ENCODE measurements at places on chromosomes 4 and X.

- no peak for DNase-seq
These were observed 3.6 kb downstream of the SASH3 start for GRCh38 chrX:129783291-129783713.

- DNase-seq, result no peak
These were observed 6.0 kb downstream of the AP1S2 start for GRCh38 chrX:15848576-15848975.

DNA sequence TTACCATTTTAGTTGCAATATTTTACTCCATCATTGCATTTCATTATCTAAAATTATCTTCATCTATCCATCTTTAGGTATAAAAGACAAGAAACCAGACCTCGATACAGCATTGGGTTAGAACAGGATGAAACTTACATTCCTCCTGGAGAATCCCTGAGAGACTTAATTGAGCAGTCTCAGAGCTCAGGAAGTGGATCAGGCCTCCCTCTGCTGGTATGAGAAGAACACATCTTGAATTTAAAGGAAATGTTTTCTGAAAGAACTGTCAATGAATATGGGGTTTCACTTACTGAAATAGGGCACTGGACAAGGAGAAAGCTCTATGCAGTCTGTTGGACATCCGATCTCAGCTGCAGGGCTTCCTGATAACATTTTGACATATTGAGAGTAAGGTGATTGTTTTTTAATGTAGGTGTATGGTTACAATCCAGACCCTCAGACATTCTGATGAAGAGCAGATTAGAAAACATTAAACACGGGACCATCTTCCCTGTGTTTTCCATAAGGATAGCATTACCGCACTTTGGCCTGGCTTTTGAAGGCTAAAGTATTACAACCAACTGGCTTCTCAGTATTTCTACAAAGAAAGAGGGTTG is 367.2 kb downstream of the BMPR1B start:
- DNase-seq, result no peak

- DNase-seq, result no peak
These were observed 426.7 kb downstream of the RPA4 start for GRCh38 chrX:97310373-97310772.

- DNase-seq, result no peak
These were observed 11.9 kb downstream of the ENPEP start for GRCh38 chr4:110487873-110488272.

DNA sequence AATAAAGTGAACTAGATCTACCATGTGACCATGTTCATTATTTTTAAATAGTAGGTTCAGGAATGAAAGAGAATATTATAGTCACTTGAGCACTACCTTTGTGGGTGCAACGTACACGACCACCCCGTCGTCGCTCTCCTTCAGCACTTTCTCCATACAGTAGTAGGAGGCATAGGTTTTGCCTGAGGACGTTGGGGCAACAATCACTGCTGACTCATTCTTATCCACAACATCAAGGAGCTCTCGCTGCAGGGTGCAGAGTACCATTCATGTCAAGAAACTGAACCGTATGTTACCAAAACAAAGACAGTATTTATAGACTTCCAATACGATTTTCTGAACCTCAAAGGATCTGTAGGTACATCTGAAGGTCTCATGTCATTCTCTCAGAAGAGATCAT is 44.7 kb downstream of the DDX60 start:
- DNase-seq, result no peak

DNA sequence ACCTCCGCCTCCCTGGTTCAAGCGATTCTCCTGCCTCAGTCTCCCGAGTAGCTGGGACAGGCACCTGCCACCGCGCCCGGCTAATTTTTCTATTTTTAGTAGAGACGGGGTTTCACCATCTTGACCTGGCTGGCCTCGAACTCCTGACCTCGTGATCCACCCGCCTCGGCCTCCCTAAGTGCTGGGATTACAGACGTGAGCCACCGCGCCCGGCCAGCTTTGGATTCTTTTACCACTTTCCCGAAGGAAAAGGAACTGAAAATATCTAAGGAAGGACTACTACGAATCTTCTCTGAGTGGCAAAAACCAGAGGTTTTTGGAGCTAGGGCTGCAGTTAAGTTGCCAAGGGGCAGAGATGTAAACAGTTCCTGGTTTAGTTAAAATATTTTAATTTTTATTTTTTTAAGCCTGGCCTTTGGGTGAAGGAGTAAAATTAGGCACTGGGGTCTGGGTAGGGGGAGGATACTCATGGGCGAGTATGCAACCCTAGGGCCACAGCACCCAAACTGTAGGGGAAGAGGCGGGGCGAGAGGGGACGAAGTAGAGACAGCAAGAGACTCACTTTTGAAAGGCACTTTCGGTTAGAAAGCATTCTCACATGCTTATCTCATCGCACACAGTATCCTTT is 525 bp upstream of the CISD2 start:
- DNase-seq, result no peak

DNA sequence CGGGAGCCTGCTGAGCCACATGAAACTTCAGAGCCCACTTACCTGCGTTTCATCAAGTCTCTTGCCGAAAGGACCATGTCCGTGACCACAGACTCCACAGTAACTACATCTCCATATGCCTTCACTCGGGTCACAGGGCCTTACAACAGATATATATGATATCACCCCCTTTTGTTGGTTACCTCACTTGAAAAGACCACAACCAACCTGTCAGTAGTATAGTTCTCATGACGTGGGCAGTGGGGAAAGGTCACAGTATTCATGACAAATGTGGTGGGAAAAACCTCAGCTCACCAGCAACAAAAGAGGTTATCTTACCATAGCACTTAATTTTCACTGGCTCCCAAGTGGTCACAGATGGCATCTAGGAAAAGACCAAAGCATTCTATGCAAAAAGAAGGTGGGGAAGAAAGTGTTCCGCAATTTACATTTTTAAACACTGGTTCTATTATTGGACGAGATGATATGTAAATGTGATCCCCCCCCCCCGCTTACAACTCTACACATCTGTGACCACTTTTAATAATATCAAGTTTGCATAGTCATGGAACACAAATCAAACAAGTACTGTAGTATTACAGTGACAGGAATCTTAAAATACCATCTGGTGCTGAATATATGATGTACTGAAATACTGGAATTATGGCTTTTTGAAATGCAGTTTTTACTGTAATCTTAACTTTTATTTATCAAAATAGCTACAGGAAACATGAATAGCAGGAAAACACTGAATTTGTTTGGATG is 129.9 kb downstream of the TET2 start:
- DNase-seq, result no peak

DNA sequence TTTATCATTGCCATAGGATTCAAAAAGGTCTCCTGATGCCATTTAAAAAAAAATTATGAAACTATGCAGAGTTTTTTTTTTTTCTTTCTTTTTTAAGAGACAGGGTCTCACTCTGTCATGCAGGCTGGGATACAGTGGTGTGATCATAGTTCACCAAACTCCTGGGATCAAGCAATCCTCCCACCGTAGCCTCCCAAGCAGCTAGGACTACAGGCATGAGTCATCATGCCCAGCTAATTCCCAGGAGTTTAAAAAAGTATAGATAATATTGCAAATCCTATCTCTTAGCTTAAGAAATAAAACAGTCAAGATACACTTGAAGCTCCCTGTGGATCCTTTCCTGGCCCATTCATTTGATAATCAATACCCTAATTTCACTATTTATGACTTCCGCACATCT is 58.6 kb upstream of the PRSS48 start:
- no peak for DNase-seq

DNA sequence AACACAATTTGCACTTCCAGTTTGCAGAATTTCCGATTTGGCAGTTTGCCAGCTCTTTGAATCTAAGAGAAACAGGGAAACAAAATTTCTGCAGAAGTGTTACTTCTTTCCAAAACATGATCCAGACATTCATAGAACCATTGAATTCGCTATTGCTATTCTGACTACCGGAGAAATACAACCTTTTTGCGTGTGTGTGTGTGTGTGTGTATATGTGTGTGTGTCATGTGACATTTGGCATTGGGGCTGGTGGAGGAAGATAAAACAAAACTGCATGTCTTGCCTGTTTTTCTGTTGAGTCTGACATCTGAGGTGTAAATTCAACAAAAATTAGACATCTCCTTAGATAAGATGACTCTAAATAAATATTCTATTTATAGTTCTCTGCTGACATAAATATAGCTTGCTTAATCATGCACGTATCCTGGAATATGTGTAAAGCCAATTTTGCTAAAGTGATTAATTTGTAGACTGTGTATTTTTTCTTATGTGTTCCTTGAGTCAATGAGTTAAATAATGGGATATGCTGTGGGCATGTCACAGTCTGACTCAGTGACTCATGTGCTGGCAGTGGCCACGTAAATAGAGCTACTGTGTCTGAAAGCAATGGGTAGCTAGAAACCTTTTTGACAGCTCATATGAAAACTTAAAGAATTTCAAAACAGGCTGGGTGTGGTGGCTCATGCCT is 98.9 kb downstream of the HPGD start:
- DNase-seq, result no peak

DNA sequence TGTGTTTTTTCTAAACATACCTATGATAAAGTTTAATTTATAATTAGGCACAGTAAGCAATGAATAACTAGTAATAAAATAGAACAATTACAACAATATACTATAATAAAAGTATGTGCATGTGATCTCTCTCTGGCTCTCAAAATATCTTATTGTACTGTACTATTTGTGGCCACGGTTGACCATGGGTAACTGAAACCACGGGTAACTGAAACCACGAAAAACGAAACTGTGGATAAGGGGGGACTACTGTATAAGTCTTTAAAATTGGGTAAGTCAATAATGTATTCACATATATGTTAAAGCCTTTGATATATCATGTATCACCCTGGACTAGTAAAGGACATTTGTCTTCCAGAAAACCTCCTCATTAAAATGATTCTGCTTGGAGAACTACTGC is 20.0 kb downstream of the TMEM154 start:
- no peak for DNase-seq

GRCh38 chr4:167119392-167119791 is 114.9 kb downstream of the SPOCK3 start:
- DNase-seq, result no peak

- DNase-seq, result no peak
These were observed 64.5 kb downstream of the IQCM start for GRCh38 chr4:149751174-149751573.

- no peak for DNase-seq
These were observed 102.0 kb upstream of the SH3RF1 start for GRCh38 chr4:169372791-169373190.

GRCh38 chr4:90127223-90127705 is at the start of gene CCSER1:
CCSER1 (plus strand) TSS chr4:90127394.
- DNase-seq, result no peak

- no peak for DNase-seq
These were observed 71.8 kb downstream of the FBXO8 start for GRCh38 chr4:174211622-174212044.

DNA sequence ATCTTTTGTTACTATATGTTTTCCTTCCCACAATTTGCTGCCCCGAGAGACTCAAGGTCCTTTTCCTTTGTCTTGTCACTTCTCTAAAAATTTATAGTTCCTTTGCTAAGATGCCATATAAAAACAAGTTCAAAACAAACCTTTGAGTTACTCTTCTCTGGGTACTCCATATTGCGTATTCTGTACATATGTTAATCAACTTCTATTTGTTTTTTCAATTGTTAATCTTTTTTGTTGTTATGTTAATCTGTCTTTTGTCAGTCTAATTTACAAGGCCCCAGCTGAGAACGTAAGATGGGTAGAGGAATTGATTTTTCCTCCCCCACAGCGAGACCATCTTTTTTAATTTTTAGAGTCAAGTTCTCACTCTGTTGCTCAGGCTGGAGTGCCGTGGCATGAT is 7.2 kb upstream of the PPEF2 start:
- DNase-seq, result no peak

DNA sequence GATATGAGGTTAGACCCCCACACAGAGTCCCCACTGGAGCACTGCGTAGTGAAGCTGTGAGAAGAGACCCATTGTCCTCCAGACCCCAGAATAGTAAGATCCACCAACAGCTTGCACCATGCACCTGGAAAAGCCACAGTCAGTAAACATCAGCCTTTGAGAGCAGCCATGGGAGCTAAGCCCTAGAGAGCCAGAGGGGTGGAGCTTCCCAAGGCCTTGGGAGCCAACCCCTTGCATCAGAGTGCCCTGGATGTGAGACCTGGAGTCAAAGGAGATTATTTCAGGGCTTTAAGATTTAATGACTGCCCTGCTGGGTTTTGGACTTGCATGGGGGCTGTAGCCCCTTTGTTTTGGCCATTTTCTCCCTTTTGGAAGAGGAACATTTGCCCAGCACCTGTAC is 35.7 kb downstream of the HSD17B13 start:
- no peak for DNase-seq

GRCh38 chr4:140799686-140800225 is 43.6 kb upstream of the TBC1D9 start:
- DNase-seq, result no peak

GRCh38 chrX:117120700-117121099 is 657.9 kb upstream of the CT83 start:
- DNase-seq, result no peak

GRCh38 chr4:2910409-2910808 is 52.8 kb downstream of the NOP14 start:
- DNase-seq, result no peak

GRCh38 chr4:62618042-62618441 is 1417.9 kb downstream of the ADGRL3 start:
- DNase-seq, result no peak

DNA sequence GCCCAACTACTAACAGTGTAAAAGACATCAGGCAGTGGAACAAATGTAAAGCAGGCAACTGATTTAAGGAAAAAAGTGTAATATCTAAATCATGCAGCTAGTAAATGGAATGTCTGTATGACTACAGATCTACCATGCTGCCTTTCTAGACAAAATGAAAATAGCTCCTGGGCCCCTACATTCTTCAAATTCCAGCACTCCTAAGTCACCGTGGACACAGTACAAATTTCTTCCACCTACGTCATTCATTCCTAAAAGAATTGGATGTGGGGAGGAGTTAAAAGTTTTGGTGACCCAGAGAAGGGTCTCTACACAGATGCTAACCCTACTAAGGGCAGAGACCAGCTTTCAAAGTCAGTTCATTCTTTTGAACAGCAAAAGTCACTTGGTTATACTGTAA is 137.2 kb upstream of the ARHGEF9 start:
- no peak for DNase-seq

DNA sequence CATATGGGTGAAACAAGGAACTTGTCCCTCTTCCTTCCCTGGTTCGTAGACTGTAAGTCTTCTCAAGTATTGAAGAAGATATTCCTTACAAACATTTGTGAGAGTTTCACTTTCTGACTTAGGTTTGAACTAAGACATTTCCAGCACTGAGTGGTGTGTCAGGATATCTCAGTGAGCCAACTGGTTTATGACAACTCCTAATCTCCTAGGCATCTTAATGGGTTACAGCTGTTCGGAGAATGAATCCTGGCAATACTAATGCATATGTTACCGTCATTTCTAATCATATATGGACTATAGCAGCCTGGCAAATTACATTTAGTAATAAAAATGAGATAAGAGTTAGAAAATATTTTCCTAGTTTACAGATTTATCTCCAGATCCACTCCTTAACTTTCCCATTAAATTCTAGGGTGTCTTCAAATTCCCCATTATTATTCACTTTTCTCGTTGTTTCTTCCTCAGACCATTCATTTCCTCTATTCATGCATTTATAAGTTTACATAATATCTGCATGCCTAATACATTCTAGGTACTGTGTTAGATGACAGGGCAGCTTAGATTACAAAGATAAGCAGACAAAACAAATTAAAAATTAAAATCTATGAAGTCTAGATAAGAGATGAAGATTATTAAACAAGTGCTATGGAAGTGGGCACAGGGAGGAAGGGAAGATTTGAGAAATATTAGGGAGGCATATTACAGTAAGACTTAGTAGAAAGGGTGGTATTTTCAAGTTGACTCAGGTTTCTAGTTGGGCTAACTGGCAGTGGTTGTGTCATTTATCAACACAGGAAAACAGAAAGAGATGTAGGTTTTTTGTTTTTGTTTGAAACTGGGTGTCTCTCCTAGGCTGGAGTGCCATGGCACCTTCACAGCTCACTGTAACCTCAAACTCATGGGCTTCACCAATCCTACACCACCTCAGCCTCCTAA is 173.9 kb downstream of the WDFY3 start:
- no peak for DNase-seq

Measured in activated CD8-positive, alpha-beta memory T cell treated with anti-CD3 and anti-CD28 coated beads for 4 hours (primary cell).